ENCODE measurements at places on chromosomes 3 and 15.
A peak's percentile ranks its signal among the peaks of the same experiment; 100 is the strongest.

DNA sequence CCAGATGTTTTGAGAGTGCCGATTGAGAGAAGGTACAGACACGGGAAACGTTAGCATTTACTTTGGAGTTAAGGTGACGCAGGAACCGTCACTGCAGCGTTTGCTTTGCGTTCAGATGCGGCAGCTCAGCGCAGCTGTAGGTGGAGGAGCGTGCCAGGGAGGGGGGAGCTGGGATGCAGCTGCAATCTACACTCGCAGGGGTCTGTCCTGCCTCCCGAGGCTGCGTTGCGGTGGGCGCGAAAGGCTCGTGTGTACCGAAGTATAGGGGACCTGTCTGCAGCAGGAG, 425 bp upstream of the FYTTD1 start:
- DNase-seq, result peak; percentile 75

- DNase-seq, result no peak
Observed at GRCh38 chr3:50885070-50885850, 210.5 kb downstream of the DOCK3 start.

- no peak for DNase-seq
Observed at GRCh38 chr3:133914839-133915600, 19.3 kb upstream of the RAB6B start.

DNA sequence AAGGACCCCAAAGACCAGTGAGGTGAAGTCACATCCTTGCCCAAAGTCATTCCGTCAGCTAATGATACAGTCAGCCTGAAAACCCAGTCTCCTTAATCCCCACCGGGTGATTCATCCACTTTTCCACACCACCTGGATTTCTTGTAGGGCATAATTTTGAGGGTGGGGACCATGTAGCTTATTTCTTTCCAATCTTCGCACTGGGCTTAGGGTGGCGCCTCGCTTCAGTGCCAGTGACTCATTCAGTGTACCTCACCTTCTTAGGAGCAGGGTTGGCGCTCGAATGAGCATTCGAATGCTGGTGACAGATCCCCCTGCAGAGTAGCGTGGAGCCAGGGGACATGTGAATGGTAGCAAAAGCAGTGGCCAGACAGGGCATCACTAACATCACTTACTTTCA, 24.0 kb downstream of the BMF start:
- no peak for DNase-seq

DNA sequence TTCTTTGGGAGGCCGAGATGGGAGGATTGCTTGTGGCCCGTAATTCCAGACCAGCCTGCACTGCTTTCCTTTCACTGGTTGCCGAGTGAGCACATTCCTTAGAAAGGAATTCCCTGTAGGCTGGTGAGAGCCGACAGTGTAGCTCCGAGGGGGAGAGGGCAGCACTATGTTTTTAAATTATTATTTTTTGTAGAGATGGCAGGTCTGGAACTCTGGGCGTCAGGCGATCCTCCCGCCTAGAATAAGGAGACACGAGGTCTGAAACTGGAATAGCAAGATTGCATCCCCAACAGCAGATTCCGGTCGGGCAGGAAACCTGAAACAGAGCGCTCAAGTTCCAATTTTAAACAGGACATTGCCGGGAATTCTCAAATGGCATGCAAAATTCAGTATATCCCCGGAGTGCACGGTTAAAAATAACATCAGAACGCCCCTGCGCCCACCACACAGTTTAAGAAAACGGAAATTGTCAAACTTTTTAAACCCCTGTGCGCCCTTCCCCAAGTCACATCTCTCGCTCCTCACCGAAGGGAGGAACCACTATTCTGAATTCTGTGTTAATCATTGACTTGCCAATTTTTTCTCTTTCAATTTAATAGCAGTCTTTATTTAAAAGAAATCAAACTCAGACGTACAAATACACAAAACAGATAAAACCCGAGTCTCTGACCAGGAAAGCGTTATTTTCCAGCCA, 643 bp upstream of the RNU5B-1 start:
- peak; percentile 34 for DNase-seq

DNA sequence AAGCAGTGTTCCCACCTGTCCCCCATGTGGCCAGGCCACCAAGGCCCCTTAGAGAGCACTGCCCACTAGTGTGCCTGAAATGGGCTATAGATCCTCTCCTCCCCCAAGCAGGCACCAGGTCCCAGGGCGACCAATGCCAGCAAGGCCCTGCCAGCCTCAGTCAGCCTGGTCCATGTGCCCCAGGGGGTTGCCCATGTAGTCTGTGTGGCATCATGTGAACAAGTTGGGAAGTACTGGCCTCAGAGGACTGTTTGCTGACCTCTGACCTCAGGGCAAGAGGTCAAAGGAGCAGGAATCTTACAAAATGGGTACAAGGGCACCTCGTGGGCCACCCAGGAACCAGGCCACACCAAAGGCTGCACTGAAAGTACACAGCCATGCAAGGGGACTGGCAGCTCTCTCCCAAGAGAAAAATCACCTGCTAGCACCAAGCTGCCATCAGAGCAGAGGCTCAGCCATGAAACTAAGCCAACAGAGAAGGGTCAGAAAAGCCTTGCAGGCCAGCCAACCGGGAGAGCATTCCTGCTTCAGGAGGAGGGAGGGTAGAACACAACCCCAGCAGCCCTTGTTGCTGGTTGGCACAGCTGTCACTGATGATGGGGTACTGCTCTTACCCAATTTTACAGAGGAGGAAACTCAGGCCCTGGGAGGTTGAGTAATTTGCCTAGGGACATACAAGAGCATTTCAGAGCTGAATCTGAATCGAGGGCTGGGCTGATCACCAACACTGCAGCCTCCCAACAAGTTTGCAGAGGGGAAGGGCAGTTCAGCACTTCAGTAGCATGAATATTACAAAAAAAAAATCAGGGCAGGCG, 5.2 kb upstream of the FURIN start:
- DNase-seq, result no peak

GRCh38 chr15:91068966-91069365, 31.1 kb upstream of the SV2B start:
- DNase-seq, result no peak

DNA sequence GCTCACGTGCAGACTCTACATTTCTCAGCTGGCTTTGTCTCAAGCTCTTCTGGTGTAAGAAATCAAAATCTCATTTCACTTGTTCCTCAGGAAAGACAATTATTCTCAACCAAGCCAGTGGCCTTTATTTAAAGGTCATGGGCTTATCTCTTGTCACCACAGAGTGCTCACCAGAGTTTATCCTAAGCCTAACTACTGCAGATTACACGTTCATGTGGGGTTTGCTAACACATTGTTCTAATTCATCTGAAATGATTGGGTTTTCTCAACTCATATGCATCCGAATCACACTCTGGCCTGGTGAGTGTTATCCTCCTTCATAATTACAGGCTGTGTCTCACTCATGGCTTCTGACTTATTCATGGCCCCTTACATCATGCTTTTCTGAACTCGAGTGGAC, 83.3 kb upstream of the TSC22D2 start:
- DNase-seq, result no peak

GRCh38 chr3:119181765-119182164, 8.4 kb downstream of the UPK1B start:
- DNase-seq, result no peak

DNA sequence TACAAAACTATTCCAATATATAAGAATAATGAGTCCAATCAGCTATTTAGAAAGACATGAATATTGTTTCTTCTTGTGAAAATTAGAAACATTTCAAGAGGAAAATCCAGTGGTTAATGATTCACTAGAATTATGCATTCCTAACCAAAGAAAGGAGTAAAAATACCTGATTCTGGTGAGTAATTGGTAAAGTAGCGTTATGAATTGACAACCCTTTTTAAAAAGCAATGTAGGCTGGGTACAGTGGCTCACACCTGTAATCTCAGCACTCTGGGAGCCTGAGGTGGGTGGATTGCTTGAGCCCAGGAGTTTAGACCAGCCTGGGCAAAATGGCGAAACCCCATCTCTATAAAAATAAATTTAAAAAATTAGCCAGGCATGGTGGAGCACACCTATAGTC, 43.3 kb downstream of the TOPAZ1 start:
- peak; percentile 17 for DNase-seq

- DNase-seq, result no peak
Observed at GRCh38 chr15:76418352-76419140, 82.0 kb downstream of the ISL2 start.

- DNase-seq, result peak; percentile 10
Observed at GRCh38 chr3:4078903-4079302, 224.3 kb upstream of the SETMAR start.

GRCh38 chr3:4504340-4505261, 11.5 kb downstream of the ITPR1 start:
- DNase-seq, result peak; percentile 44

- no peak for DNase-seq
Observed at GRCh38 chr3:103813955-103814354, 1379.1 kb downstream of the ZPLD1 start.

Data from activated CD4-positive, alpha-beta memory T cell treated with anti-CD3 and anti-CD28 coated beads for 36 hours (primary cell).